ENCODE measurements at places on chromosomes 12 and 14. TPM values are rescaled to one million over a fixed set of nuclear protein-coding genes. Genes with fewer than 3 reads are reported as not detected.

The WNT1 gene
- polyA plus RNA-seq = not detected

The LMO3 gene
- 0.10 TPM for polyA plus RNA-seq

The BLTP3B gene
- 9.1 TPM for polyA plus RNA-seq

The TAS2R7 gene
- polyA plus RNA-seq = not detected

The KLHDC2 gene
- polyA plus RNA-seq = 23.0 TPM

The SLC6A12 gene
- polyA plus RNA-seq = not detected

The FCF1 gene
- polyA plus RNA-seq = 32.3 TPM

The EGLN3 gene
- 8.0 TPM for polyA plus RNA-seq

The FZD10 gene
- polyA plus RNA-seq = not detected

The JPH4 gene
- polyA plus RNA-seq = 0.01 TPM

The RPGRIP1 gene
- polyA plus RNA-seq = not detected

The MYF6 gene
- polyA plus RNA-seq = not detected

- DNase-seq = peak; percentile 45
Measured at GRCh38 chr14:52023518-52023917, 34.2 kb downstream of the RTRAF start.

- DNase-seq = no peak
Measured at GRCh38 chr12:75848431-75848925, 183.1 kb downstream of the PHLDA1 start.

GRCh38 chr12:117000316-117000715 lies 89.6 kb downstream of the FBXW8 start:
- no peak for DNase-seq

DNA sequence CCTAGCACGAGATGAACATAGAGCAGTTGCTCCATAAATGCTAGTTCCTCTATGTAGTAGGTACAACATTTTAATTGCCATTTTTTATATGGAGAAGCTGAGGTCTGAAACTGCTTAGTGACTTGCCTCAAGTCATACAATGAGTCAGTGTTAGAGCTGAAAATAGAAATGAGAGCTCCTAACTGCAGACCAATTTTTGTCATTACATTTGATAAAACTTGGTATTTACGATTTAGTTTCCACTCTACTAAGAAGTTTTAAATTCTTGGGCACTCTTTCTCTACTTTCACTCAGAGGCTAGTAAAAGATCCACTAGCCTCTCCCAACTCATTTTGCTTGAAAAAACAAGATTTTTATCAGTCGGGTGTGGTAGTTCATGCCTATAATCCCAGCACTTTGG lies 8.1 kb upstream of the TMED10 start:
- DNase-seq = peak; percentile 16

DNA sequence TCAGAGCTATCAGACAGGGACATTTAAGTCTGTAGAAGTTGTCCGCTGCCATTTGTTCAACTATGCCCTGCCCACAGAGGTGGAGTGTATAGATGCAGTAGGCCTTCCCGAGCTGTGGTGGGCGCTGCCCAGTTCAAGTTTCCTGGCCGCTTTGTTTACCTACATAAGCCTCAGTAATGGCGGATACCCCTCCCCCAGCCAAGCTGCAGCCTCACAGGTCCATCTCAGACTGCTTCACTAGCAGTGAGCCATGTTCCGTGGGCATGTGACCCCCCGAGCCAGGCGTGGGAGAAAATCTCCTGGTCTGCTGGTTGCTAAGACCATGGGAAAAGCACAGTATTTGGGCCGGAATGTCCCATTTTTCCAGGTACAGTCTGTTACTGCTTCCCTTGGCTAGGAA lies 165.9 kb downstream of the MIPOL1 start:
- no peak for DNase-seq

GRCh38 chr12:30450226-30450625 lies 245.4 kb downstream of the IPO8 start:
- no peak for DNase-seq

DNA sequence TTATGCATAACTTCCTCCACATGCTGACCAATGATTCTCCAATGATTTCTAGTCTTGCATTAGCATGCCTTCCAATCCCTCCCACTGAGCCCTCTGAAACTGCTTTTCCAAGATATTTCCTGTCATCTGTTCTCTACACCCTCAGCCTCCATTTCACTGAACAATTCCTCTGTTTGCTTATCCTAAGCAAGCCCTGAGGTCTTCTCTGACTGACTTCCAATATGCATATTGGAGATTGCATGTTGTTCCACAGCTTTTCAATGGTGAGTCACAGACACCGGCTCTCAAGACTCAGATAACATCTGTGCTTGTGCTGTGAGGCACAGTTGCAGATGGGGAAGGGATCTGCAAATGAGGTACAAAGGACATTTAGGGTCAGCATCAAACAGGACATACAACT lies 141.0 kb downstream of the SLC16A7 start:
- peak; percentile 73 for DNase-seq

DNA sequence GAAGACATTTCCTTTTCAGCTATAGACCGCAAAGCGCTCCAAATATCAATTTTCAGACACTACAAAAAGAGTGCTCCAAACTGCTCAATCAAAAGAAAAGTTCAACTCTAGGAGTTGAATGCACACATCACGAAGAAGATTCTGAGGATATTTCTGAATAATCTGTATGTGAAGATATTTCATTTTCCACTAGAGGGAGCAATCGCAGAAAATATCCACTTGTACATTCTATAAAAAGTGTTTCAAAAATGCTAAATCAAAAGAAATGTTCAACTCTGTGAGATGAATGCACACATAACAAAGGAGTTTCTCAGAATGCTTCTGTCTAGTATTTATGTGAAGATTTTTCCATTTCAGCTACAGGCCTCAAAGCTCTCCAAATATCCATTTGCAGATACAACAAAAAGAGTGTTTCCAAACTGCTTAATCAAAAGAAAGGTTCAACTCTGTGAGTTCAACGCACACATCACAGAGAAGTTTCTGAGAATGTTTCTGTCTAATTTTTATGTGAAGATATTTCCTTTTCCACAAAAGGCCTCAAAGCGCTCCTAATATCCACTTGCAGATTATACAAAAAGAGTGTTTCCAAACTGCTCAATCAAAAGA lies 643.8 kb upstream of the ALG10B start:
- DNase-seq = peak; percentile 1

GRCh38 chr12:122867691-122868461 lies 28.0 kb downstream of the VPS37B start:
- no peak for DNase-seq

- DNase-seq = no peak
Measured at GRCh38 chr12:75170640-75171185, 38.9 kb downstream of the KCNC2 start.

DNA sequence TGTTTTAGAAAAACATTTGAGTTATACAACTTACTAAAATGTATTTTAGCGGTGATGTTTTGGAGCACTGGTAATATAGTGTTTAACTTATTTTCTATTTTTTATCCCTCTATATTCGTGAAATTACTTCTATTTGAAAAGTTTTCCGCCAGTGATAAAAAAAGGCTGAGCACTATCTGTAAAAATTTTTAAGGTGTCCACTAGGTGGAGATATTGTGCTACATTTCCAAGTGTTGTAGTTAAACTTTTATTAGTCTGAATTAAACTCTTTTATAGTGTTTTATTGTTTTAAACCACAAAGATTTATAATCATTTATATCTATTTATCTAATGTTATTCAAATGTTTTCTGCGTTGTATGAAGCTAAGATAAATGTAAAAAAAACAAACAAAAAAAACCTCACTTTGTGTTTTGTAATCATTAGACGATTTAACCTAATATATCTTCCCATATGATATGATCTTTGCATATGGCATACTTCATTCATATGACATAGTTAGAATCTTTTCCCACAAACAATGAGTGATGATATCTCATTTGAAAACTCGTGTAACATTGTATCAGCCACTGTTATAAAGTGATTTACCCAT lies 11.8 kb downstream of the ALG10B start:
- DNase-seq = no peak

GRCh38 chr14:37903343-37904191 lies 304.1 kb upstream of the SSTR1 start:
- peak; percentile 23 for DNase-seq

- DNase-seq = peak; percentile 26
Measured at GRCh38 chr14:99320105-99320572, 48.1 kb upstream of the BCL11B start.

DNA sequence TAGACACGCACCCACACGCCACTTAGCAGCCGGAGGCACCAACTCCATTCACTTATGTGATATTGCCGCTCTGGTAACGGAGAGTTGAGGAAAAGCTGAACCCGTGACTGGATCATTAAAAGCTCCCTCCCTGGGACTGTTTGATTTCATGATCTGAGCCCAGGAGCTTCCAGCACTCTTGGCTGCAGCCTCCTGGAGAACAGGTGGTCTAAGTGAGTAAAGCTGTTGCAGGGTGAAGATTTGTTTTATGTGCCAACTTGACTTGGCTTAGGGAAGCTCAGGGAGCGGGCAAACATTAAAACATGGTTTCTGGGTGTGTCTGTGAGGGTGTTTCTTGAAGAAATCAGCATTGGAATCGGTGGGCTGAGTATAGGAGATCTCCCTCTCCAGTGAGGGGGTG lies 16.9 kb upstream of the TMEM132C start:
- DNase-seq = no peak

- no peak for DNase-seq
Measured at GRCh38 chr12:125528281-125528680, 463.0 kb downstream of the AACS start.

DNA sequence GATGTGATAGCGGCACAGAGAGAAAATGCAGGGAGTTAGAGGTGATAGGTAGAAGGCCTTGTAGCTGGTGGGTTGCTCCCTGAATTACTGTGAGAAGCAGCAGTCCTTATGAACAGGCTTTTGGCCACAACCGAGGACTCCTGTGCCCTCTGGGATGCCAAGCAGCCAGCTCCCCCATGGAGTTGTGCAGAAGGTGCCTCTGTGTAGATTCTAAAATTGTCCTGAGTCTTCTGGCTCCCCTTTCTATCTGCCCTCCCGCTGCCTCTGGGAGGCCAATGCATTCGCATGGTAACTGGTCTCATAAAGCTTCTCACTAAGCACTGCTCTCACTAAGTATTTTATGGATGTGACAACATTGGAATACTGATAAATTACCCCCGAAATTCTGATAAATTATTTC lies 16.1 kb upstream of the SUSD6 start:
- no peak for DNase-seq

- no peak for DNase-seq
Measured at GRCh38 chr12:67735868-67736267, 87.3 kb downstream of the DYRK2 start.

DNA sequence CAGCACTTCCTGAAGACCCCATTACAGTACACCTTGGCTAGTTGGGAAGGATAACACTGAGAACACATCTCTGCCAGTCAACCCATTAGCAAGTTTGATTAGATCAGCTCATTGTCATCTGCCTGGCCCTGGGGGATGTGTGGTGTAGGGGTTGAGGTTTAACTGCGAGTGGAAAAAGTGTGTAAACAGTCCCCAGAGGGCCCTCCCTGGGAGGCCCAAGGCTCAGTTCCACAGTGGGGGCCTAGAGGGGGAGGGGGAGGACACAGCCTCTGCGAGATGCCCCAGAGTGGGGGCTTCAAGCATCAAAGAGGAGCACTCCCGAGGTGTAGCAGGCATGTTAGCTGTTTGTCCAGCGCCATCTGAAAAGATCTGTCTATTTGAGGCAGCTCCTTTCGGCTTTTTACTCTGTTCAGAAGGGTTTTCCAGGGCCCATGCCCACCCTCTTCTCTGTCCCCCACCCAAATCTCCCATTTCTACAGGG lies 344 bp downstream of the LPAR5 start:
- DNase-seq = no peak

DNA sequence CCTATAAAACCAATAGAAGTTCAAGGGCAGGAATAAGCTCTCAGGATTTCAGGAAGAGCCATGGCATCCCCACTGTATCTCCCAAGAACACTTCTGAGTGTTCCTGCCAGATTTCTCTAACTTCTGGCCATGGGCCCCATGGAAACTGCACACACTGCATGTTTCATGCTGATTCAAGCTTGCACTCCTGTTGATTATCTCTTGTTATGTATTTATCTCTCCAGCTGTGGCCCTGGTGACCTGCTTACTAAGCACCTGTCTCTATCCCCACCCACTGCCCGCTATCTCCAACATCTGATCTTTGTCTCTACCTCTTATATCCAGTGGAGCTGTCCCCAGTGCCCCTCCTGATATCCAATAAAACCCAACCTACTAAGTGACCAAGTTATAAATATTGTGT lies 285.3 kb downstream of the PDZRN4 start:
- DNase-seq = no peak

DNA sequence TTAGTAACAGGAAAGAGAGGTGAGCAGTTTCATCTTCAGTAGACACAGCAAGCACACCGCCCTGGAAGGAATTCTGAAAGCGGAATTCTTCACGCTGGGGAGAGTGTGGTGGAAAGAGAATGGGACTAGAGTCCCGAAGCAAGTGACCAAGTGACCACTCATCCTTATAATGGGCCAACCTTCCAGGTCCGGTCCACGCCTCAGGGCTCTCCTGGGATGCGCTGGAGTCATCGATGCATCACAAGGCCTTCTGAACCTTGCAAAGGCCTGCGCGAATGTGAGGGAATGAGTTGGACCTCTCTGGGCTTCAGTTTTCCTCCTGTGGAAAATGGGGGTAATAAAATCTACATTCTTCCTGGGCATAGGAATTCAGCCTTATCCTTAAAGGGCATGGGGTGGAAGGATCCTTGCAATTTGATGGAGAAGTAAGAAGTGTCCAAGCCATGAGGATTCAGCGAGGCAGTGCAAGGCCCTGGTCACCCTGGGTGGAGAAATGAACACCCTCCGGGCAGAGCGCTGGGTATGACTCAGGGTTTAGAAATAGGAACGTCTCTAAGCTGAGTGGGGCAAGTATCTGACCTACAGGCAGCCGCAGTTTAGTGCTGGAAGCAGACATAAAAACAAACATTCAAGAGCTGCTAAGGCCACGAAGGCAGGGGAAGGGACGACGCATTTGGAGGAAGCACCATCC lies 97.7 kb downstream of the SETD3 start:
- DNase-seq = no peak

- no peak for DNase-seq
Measured at GRCh38 chr12:108559748-108560147, 1.2 kb downstream of the SART3 start.

- no peak for DNase-seq
Measured at GRCh38 chr12:26704684-26705460, 128.1 kb downstream of the ITPR2 start.

- peak; percentile 45 for DNase-seq
Measured at GRCh38 chr14:32374155-32374554, 45.1 kb downstream of the AKAP6 start.

DNA sequence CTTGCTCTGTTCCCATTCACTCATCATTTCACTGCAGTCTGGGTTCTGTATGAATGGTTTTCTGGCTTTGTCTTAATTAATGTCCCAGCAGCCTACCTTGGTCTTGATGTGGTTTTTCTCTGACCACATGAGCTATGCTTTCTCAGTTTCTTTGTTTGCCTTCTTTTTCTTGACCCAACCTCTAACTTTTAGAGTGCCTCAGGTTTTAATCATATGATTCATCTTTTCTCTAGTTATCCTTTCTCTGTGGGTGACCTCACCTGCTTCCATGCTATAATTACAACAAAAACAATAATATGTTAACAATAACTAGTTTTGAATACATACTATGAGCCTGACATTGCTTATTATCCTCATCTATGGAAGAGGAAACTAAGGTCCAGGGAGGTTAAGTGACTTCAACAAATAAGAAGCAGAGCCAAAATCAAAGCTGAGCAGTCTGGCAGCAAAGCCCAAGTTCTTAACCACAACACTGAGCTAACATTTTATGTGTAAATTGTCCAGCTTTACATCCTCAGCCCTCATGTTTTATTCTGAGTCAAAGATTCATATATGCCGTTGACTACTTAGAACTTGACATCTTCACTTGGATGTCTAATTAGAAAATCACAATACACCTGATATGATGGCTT lies 4.7 kb upstream of the EPYC start:
- peak; percentile 30 for DNase-seq

All from mammary epithelial cell (primary cell).